ENCODE measurements at places on chromosomes 2 and 18.

- no peak for DNase-seq
Observed at GRCh38 chr2:53787614-53788289, 908 bp downstream of the ERLEC1 start.

DNA sequence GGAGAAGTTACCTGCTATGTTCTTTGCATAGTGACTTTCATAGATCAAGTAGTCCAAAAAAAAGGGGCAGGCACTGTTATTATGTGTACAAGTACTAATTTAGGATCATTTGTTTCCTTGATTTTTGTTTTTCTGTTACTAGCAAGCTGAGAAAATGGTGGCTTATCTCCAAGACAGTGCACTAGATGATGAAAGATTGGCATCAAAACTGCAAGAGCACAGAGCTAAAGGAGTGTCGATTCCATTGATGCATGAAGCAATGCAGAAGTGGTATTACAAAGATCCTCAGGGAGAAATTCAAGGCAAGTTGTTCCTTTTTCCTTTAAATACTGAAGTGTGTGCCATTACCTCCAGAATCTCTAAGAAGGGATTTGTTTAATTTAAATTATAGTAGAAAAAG is 19.6 kb upstream of the KCNJ13 start:
- no peak for DNase-seq

- no peak for DNase-seq
Observed at GRCh38 chr18:10689236-10690034, 163.6 kb downstream of the NAPG start.

DNA sequence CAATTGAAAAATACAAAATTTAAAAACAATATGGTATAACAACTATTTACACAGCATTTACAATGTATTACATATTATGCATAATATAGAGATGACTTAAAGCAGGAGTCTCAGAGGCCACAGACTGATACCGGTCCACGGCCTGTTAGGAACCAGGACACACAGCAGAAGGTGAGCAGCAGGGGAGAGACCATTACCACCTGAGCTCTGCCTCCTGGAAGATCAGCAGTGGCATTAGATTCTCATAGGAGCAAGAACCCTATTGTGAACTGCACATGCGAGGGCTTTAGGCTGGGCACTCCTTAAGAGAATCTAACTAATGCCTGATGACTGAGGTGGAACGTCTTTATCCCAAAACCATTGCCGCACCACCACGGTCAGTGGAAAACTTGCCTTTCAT is 58.0 kb downstream of the SMAD2 start:
- DNase-seq = no peak

- DNase-seq = no peak
Observed at GRCh38 chr2:12429779-12430406, 286.8 kb upstream of the TRIB2 start.

DNA sequence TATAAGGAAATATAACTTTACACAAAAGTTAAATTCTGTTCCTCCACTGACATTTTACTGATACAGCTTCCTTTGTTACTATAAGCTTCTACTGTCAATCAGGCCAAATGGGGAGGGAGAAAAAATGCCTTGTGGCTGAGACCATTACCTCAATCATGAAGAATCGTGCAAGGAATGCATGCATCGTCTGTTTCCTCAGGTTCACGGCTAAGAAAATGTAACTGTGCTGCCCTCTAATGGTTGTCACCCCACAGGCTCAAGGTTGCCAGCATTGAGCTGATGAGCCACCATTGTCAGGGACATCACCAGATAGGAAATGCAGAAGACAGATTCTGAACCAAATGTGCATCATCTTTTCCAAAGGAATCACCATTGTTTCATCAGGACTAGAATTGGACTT is 426.9 kb downstream of the CDH2 start:
- DNase-seq = no peak

DNA sequence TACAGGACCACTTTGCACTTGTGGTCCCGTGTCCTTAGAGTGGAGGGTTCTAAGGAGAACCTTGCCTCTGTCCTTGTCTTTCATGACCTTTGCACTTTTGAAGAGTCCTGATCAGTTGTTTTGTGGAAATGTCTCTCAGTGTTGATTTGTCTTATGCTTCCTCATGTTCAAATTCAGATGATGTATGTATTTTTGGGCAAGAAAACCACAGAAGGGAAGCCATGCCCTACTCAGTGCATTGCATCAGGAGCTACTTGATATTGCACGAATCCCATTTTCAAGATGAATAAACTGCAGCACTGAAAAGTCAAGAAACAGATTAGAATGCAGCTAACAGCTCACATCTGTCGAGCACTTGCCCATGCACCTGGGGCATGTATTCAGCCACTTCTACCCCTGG is 152.2 kb downstream of the INHBB start:
- DNase-seq = no peak

- no peak for DNase-seq
Observed at GRCh38 chr2:94996305-94997100, 29.0 kb upstream of the MAL start.

All from central memory CD8-positive, alpha-beta T cell (primary cell).